ENCODE measurements at places on chromosomes 7 and 10.

GRCh38 chr10:13356392-13356791 is 8.3 kb upstream of the SEPHS1 start:
- no peak for DNase-seq

DNA sequence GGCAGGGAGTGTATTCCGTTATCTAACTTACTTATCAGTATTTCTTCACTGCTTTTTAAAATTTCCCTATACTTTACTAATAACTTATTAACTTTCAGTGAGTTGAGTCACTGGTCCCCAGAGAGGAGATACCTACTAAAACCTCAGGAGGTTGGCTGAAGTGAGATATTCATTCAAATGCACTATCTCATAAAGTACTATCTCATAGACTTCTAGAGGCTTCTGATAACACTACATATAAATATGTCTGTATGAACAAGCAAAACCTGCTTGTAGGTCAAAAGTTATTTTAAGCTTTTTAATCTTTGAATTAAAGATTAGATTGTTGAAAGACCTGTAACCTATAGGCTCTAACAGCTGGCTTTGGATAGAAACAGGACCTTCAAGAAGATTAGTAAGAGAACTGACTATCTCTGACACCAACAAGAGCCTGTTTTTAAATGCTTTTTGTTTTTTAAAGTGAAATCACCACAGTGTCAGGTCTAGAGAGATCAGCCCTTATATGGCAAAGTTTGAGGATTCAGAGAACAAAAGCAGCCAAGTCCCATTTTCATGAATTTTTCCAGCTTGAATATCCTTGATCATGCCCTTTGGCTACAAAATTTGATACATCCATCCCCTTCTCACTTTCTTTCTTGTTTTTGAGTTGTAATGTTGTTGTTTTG is 242.2 kb downstream of the ARL4A start:
- no peak for DNase-seq

- DNase-seq, result no peak
Observed at GRCh38 chr7:909358-910329, 33.3 kb downstream of the GET4 start.

GRCh38 chr10:52954407-52954806 is 181.8 kb upstream of the MBL2 start:
- DNase-seq, result no peak

DNA sequence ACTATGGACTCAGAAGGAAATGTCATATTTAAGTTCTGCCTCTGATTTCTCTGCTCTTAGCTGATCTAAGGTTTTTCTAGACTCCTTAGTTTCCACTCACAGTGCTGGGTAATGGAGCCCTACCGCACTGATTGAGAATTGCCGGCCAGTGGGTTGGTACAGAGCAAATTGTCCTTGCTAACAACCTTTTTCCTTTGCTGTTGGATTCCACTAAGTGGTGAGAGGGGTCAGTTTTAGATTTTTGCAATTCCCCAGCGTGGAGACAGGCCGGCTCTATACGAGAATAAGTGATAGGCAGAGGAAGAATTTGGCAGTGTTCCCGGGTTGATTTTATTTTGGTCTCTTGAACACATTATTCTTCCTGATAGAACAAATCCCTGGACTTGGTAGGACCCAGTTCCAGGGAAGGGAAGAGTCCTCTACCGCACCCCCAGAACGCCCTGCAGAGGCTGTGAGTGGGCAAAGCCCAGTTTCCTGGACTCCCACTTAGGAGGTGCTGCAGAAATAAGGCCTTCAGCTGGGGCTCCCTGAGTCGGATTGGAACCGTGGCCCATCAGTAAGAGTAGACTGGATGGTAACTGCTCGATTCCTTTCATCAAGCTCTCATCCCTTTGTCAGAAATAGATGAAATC is 3.0 kb upstream of the NRP1 start:
- no peak for DNase-seq

DNA sequence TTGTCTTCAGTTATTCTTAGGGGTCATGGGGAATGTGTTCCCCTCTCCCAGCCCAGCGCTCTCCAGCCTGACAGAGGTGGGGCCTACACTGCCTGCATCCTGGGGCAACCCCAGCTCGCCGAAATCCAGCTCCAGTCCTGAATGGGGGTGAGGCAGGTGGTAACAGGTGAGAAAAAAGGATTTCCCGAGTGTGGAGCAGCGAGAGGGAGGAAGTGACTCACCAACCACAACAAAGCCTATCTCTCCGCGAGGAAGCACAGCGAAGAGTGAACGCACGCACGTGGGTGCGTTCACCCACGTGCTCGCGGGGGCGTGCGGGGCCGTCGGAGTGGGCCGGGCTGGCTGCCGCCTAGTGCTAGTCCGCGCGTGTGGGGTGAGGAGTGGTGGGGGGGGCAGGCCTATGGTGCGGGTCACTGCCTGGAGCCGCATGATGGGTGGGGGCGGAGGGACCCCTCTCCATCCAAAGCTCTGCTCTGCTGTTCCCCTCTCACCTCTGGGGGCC is 855 bp upstream of the PALD1 start:
- DNase-seq, result peak; percentile 81

DNA sequence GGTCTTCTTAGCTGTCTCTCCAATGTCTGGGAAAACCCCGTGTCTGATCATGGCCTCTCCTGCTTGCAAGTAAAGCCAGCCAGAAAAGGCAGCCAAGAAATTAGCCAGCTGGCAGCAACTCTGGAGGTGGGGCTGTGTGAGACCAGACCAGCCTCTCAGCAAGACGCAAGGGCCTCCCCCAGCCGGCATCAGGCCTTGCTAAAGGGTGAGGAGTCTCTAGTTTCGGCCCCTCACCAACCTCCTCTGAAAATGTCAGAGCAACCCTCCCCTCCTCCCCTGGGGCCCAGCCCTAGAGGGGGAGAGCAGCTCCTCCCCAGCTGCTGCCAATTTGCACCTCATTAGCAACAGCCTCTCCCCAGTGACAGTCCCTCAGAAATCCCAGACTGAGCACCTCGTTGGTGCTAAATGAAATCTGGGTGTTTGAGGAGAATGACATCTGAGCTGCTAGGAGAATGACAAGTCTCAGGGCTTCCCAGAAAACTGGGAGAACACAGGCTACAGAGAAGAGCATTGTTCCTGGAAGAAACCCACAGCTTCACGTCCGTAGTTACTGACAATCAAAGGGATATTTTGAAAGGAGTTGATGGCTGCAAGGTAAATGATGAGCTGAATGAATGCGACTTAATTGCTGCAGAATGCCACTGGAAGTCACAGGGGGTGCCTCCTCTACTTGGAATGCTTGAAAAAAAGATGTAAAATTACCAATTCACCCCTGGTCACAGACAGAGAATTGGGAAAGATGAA is 25.9 kb downstream of the DGKI start:
- no peak for DNase-seq

GRCh38 chr10:101228153-101228965 is 904 bp downstream of the LBX1 start:
- DNase-seq, result no peak

DNA sequence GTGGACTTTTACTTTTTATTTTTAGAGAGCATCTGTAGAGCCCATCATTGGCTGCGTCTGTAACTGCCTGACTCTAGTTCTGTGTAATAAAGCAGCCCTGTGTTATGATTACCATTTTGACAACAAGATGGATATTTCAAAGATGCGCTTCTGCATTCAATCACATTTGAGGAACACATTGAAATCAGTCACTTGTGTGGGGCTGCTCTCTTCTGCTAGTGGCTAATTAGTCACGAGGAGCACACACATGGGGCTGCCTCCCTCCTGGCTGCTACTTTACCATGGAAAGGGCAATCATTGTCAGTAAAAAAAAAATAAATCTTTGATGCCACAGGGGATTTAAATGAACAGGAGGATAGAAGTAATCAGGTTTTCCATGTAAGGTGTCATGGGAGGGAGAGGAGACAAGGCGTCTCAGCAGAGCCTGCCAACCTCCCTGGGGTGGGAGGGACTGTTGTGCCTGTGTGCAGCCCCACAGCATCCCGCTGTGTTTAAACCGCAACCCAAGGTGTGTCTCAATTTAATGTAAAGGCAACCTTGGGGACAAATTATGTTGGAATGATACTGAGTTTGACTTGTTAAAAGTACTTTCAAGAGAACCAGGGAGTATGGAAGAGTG is 205.2 kb upstream of the COBL start:
- DNase-seq, result no peak

DNA sequence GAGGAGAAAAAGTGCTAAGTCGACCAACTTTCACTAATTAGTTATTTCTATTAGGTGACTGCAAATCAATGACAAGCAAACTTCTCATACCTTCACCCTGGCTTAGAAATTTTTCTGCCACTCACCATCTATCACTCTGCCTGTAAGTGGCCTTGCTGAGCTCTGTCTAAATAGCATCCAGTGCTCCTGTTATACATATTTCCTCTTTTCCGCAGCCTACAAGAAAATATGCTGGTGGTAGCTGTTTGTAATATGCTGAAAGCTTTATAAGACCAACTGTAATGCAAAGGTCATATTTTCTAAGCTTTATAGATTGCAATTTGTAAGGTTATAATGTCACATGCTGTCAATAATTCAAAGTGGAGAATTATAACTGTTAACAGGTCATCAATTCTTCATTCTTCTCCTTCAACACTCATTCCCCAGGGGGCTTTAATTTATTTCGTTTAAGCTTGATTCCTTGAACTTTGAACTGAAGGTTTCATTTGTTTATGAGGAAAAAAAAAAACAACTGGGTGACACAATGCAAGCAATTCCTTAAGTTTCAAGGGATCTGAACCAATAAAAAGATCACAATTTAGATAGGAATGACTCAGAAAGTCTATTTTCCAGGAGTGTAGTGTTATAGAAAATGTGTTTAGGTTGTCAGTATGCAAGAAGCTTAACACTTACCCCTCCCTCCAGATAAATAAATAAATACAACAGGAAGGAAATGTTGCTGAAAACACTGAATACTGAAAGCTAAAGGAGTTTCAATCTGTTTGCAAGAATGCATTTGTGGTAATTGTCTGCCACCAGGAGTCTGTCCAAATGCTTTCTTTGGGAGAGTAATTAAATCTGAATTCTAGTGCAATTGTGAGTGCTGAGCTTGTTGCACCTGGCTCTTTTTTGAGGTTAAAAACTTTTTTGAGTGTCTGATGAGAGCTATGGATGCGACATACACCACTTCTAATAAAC is 183.7 kb downstream of the SORCS1 start:
- no peak for DNase-seq

DNA sequence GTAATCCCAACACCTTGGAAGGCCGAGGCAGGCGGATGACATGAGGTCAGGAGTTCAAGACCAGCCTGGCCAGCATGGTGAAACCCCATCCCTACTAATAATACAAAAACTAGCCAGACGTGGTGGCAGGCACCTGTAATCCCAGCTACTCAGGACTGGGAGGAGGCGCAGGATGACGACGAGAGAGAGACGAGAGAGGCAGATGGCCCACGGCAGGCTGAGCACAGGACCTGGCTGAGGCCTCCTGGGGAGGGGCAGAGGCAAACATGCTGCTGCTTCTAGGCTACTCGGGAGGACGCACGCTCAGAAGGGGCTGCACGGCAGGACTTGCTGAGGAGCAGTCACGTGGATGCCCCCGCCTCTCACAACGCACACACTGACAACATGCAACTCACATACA is 22.4 kb downstream of the DIP2C start:
- no peak for DNase-seq

DNA sequence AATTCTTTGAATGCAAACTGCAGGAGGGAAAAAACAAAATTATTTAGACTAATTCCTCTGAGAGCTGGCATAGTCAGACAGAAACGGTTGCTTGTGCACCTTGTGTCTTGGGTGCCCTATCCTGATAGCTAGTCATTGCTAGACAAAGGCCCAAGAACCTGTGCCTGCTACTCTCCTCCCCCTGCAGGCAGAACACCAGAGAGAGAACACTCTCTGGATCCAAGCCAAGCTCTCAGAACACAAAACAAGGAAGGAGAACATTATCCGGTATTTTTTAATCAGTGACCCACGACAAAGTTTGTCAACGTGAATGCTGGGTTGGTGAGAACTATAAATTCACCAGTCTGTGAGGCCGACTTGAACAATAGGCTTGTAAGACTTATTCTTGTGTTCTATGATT is 18.8 kb upstream of the PPP1R9A start:
- DNase-seq, result no peak

DNA sequence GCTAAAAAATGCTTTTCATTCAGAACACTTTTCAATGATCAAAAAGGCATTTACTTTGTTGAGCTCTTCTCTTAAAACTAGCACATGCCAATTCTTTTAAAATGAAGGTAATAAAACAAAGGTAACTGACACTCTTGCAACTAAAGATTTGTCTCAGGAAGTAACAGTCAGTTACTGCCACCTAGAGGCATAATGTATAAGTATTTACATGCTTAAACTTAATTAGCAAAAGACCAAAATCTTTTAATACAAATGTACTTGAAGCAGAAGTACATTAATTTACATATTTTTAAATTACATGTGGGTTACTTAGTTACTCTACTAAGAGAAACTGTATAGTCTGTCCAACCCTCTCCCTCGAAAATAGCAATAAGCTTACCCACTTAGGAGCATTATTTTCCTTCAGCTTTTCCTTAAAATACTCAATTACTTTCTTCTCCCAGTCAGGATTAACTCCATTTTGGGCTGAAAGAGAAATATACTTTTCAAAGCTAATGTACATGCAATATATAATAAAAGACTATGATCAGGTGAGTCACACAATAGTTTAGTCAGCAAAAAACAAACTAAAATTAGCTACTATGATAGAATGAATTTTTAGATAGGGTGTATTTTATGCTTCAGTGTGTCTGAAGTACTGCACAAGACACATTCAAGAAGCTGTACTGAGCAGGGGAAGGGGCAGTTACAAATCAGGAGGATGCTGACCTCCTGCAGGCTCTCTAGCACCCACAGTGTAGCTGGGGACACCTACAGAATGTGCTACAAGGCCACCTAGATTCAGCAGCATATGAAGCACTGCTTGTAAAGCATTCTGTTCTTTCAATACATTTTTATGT is 13.0 kb downstream of the MCMBP start:
- peak; percentile 47 for DNase-seq

DNA sequence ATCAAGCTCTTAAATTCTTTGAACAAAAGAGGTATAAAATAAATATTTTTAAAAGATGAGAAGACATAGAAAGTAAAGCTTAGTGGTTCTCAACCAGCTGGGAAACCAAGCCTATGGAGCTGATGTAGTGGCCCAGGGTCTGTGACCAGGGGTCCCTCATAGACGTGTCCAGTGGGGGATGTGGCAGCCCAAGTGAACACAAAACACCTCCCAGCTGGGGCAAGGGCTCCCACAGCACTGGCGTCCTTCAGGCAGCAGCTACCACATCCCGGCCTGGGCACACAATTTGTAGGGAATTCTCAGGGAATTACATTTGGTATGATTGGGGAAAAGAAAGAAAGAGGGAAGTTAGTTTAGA is 17.8 kb upstream of the CCDC71L start:
- no peak for DNase-seq

GRCh38 chr10:80493522-80494051 is 39.5 kb downstream of the TSPAN14 start:
- peak; percentile 54 for DNase-seq

DNA sequence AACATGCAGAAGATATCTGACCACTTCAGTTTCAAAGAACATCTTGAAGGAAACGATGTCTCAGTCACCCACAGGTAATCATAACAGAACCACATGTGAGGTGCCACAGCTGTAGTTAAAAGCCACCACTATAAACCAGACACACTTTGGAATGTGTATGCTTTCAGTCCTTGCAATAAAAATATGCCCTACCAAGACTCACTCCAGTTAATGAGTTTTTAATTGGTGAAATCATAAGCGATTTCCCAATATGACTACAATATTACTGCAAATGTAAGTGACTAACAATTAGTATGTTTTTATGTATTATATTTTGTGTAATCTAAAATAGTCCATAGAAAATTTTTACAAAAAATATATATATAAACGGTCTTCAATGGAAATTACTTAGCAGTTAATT is 428.2 kb downstream of the PARD3 start:
- no peak for DNase-seq

GRCh38 chr7:45435846-45436245 is 138.3 kb upstream of the ADCY1 start:
- no peak for DNase-seq

GRCh38 chr10:116775488-116776400 is 33.4 kb upstream of the HSPA12A start:
- no peak for DNase-seq

Data from activated CD4-positive, alpha-beta T cell treated with anti-CD3 and anti-CD28 coated beads, Interleukin-10, Interleukin-2, amounts not matched to agents 100 ng/mL and 50 ng/mL, durations not matched to agents 16 hours and 8 hours (primary cell).